ENCODE measurements at places on chromosomes 1 and 21.

DNA sequence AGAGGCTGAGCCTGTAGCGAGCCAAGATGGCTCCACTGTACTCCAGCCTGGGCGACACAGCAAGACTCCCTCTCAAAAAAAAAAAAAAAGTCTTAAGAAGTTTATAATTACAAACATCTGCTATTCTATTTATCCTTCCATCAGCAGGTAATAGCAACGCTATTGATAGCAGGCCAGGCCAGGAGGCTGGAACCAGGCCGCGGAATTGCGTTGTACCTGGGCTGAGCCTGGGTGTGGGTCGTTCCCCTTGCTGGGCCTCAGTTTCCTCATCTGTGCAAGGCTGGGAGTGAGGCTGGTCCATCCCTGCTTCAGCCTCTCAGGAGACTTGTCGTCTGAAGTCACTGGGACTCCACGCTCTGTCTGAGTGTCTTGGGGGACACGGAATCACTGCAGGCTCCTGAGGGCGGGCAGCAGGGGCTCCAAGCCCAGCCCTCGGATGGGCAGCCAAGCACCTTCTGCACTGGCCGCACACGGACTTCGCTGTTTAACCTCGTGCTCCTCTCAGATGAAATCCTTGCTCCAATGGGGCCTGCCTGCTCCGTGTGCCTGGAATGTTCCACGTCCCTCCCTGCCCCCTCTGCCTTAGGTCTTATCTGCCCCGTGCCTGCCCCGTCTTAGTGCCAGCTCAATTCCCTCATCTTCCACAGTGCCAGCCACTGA, 103.9 kb upstream of the C1orf174 start:
- DNase-seq = no peak

- DNase-seq = no peak
These were observed 89.8 kb downstream of the TMEM200B start for GRCh38 chr1:29033829-29034466.

GRCh38 chr1:54599211-54599823, 24.0 kb downstream of the FAM151A start:
- DNase-seq = no peak

GRCh38 chr1:33328817-33329216, 7.9 kb upstream of the A3GALT2 start:
- no peak for DNase-seq

DNA sequence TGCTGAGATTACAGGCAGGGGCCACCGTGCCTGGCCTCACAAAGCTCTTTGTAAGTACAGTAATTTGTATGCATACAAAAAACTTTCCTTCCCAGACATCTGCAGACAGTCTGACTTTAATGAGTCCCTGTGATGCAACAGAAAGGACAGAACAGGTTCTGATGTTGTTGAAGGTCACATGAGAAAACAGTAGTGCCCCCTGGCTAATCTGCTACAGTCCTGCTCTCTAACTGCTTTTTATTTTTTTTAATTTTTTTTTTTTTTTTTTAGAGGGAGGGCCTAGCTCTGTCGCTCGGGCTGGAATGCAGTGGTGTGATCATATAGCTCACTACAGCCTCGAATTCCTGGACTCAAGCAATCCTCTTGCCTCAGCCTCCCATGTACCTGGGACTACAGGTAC, 36.7 kb downstream of the ACBD3 start:
- no peak for DNase-seq

- no peak for DNase-seq
These were observed 37.2 kb upstream of the SLC9A1 start for GRCh38 chr1:27192039-27192529.

- no peak for DNase-seq
These were observed 838 bp upstream of the IBA57 start for GRCh38 chr1:228164561-228165371.

DNA sequence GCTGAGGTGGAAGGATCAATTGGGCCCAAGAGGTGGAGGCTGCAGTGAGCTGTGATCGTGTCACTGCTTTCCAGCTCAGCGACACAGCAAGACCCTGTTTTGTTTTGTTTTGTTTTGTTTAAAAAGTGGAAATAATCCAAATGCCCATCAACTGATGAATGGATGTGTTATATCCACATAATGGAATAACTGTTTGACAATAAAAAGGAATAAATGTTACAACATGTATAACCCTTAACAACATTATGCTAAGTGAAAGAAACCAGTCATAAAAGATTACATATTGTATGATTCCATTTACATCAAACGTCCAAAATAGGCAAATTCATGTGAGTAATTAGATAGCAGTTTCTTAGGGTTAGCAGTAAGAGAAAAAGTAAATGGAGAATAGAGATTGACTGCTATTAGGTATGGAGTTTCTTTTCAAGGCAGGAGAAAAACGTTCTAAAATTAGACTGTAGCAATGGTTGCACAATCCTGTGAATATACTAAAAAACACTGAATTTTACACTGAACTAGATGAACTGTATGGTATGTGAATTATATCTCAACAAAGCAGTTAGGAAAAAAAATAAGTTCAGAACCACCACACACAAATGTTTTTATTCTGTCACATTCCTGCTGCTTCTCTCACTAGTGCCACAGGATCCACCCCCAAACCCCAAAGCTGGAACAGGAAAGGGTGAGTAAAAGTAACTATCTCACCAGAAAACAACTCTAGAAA, 15.7 kb downstream of the FOXJ3 start:
- no peak for DNase-seq

Data from NCI-H1436 treated with DMSO at 0.1 percent for 48 hours (cell line).